ENCODE measurements at places on chromosomes 2 and 18.

- H3K27me3 ChIP-seq = peaks cover 19% of the 10 kb centered on the region
- H3K36me3 ChIP-seq = no peaks in the 10 kb centered on the region
- H3K4me1 ChIP-seq = peaks cover 6% of the 10 kb centered on the region
- no peak overlapping the region for H3K27ac ChIP-seq
These were observed 191.4 kb downstream of the SS18 start for GRCh38 chr18:25898965-25899364.

GRCh38 chr2:190526105-190526750, 8.3 kb downstream of the NEMP2 start:
- no peaks in the 10 kb centered on the region for H3K27me3 ChIP-seq
- no peak overlapping the region for H3K27ac ChIP-seq
- DNase-seq = no peak
- no peak overlapping the region for H3K4me3 ChIP-seq

DNA sequence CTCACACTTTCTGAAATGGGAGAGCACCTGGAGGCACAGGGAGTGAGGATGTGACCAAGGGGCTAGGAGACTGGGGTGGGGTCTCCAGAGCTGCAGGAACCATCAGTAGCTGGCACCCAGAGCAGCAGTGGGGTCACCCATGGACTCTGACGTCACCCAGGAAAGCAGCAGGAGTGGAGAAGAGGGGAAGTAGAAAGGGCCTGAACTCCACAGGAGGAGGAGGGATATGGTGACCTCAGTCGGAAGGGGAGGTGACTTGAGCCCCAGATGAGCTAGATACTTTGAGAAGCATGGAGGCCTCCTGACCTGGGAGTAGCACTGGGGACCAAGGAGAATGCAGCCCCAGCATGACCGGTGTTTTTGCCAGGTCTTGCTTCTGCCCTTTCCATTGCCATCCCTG, 8.8 kb downstream of the NMUR1 start:
- H3K4me1 ChIP-seq = peaks cover 58% of the 10 kb centered on the region
- no peak overlapping the region for H3K4me3 ChIP-seq
- peaks cover 2% of the 10 kb centered on the region for H3K36me3 ChIP-seq
- no peaks in the 10 kb centered on the region for H3K27me3 ChIP-seq

GRCh38 chr18:78986018-78986481, 6.4 kb downstream of the SALL3 start:
- no peak overlapping the region for H3K27ac ChIP-seq
- H3K4me1 ChIP-seq = no peaks in the 10 kb centered on the region
- no peak overlapping the region for H3K4me3 ChIP-seq
- peaks cover 82% of the 10 kb centered on the region for H3K27me3 ChIP-seq

GRCh38 chr18:33660696-33661310, 82.8 kb downstream of the ASXL3 start:
- no peak for DNase-seq
- H3K27me3 ChIP-seq = no peaks in the 10 kb centered on the region
- H3K36me3 ChIP-seq = no peaks in the 10 kb centered on the region
- no peak overlapping the region for H3K27ac ChIP-seq
- no peak overlapping the region for H3K4me3 ChIP-seq

GRCh38 chr2:24672589-24672988, 120.6 kb downstream of the PTRHD1 start:
- no peak overlapping the region for H3K4me3 ChIP-seq
- no peaks in the 10 kb centered on the region for H3K27me3 ChIP-seq
- peaks cover 18% of the 10 kb centered on the region for H3K36me3 ChIP-seq

DNA sequence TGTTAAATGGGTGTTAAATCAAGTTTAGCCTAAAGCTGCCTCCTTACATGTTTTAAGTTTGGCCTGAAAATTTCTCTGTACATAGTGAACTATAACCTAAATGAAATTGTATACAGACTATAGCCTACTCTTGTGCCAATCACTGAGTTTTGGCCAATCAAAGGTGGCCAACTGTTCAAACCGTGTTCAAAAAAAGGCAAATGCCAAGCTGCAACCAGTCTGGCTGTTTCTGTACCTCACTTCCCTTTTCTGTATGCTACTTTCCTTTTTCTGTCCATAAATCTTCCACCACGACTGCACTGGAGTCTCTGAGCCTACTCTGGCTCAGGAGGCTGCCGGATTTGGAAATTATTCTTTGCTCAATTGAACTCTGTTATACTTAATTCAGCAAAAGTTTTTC, 121.0 kb downstream of the SPOPL start:
- no peak for DNase-seq
- peaks cover 62% of the 10 kb centered on the region for H3K27me3 ChIP-seq
- H3K4me1 ChIP-seq = no peaks in the 10 kb centered on the region
- no peak overlapping the region for H3K27ac ChIP-seq
- H3K4me3 ChIP-seq = no peak overlapping the region
- no peaks in the 10 kb centered on the region for H3K36me3 ChIP-seq

DNA sequence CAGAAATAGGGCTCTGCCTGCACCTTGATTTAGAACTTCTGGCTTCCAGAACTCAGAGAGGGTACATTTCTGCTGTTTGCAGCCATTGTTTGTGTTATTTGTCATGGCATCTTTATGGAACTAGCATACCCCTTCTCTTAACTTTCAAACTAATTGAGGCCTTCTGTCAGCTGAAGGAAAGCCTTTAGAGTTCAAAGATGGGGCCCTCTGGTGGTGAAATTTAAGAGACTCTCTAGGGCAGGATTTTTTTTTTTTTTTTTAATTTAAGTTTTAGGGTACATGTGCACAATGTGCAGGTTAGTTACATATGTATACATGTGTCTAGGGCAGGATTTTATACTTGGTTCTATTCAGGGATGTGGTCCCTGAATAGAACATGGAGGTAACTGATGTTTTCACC, 260.6 kb upstream of the LINC00305 start:
- no peak overlapping the region for H3K27ac ChIP-seq
- H3K4me1 ChIP-seq = no peaks in the 10 kb centered on the region
- no peak overlapping the region for H3K4me3 ChIP-seq
- H3K27me3 ChIP-seq = no peaks in the 10 kb centered on the region
- DNase-seq = no peak
